ENCODE measurements at places on chromosomes 1 and 21.

DNA sequence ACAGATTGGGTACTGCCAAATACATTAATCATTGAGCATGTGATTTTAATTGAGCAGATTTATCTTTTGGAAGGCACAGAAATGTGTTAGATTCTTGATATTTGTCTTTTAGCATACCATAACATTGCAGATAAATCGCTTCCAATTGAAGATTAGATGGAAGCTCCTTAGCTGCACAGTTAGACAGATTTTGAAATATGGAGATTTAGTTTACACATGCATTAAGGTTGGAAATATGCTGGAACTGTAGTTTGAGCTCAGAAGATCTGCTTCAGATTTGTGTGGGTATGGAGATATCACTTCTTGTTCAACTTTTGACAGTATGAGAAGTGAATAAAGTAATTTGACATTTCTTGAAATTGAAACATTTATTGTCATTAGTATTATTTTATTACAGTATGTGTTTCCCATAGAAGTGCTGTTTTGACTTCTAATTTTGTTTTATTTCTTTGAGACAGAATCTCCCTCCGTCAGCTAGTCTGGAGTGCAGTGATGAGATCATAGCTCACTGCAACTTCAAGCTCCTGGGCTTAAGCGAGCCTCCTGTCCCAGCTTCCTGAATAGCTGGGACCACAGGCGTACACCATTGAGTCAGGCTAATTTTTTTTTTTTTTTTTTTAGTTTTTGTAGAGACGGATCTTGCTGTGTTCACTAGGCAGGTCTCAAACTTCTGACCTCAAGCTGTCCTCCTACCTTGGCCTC, 29.1 kb downstream of the THRAP3 start:
- no peak for DNase-seq

DNA sequence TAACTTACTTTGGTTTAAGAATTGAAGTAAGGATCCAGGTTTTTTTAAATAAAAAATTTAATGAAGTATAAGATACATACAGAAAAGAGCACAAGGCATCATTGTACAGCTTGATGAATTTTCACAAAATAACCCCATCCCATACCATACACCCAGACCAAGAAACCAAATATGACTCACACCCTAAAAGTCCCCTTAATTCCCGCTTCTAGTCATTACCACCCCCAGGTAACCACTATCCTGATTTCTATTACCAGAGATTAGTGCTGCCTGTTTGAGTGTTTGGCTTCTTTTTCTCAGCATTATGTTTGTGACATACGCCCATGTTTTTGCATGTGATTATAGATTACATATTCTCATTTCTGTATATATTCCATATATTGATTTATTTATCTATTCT, 98.5 kb upstream of the HIVEP3 start:
- DNase-seq: no peak

GRCh38 chr1:15201849-15202551, 45.0 kb upstream of the FHAD1 start:
- DNase-seq: peak; percentile 73

GRCh38 chr1:166069390-166069789, 97.4 kb downstream of the FAM78B start:
- DNase-seq: no peak

DNA sequence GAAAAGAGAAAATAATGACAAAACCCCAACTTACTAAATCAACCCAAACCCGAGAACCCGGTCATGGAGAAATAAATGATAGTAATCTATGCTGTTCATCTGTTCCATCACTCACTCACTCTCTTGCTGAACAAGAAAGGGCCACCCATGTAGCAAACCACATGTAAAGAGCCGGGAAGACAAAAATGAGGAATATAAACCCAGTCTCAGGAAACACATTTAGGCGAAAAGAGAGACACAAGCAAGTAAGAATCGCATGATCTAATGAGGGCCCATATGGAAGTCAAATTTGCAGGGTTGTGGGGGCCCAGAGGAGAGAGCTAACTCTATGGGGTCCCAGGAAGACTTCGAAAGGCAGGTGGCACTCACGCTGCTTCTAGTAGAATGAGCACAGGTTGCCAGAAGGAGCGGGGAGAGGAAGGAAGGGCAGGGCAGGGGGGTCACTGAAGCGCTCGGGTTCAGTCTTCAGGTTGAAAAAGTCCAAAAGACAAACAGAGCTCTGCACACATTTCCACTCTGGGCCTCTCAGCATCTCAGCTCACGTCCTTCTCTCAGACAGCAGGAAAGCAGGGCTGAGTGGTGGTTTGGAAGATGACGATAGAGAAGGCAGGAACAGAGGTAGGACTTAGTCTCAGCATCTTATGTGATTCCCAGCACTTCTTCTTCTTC, 142.9 kb upstream of the KRTAP19-8 start:
- no peak for DNase-seq

DNA sequence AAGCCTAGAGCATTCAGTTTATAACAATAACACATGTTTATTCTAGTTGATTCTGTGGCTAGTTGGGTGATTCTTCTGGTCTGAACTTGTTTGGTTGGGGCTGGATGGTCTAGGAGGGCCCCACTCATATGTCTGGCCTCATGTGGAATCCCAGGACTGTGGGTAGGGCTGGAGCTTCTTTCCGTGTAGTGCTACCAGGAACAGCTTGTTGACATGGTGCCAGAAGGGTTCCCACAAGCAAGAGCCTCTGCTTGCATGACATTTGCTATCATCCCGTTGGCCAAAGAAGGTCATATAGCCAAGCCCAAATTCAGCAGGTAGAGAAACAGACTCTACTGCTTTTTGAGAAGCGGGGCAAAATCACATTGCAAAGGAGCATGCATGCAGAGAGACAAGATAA, 67.6 kb upstream of the PPP2R5A start:
- no peak for DNase-seq

GRCh38 chr1:115400426-115400825, 62.4 kb upstream of the NGF start:
- DNase-seq: no peak

Data from A549 (cell line).